ENCODE measurements at places on chromosomes 11 and 22.

- DNase-seq, result no peak
These were observed 25.5 kb upstream of the HORMAD2 start for GRCh38 chr22:30054764-30055069.

DNA sequence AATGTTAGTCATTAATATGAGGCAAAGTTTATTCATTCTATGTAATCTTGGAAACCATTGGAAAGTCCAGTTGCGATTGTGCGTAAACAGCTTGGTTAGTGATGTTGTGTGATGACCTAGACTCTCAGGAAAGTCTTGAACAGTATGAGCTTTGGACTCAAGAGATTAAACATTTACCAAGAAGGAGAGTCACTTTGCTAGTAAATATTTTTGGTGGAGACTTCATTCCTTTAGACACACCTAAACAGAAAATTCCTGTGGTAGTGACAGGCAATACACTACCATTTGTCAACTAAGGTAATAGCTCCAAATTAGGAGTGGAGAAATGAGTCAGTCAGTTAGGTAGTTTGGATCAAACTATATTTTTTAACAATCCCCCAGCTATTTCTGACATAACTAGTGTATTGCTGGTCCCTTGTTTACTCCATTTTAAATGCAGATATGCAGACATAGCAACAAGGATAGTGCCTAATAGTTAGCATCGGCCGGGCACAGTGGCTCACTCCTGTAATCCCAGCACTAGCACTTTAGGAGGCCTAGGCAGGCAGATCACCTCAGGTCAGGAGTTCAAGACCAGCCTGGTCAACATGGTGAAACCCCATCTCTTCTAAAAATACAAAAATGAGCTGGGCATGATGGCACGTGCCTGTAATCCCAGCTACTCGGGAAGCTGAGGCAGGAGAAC is 89.3 kb downstream of the ARHGAP42 start:
- DNase-seq, result peak; percentile 33

DNA sequence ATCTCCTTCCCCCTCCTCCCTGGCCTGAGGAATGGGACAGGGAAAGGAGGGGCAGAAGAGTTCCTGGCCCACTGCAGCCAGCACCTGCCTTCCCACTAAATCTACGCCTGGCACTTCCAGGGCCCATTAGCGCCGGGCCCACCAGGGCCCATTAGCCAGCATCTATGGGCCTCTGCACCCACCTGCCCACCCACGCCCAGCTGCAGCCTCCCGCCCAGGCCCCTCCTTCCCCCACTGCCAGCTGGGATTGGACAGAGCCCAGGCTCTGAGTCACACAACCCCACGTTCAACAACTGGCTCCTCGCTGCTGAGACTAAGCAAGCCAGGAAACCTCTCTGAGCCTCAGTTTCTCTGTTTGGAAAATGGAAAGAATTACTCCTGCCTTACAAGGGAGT is 48.7 kb downstream of the CYTH4 start:
- peak; percentile 22 for DNase-seq

DNA sequence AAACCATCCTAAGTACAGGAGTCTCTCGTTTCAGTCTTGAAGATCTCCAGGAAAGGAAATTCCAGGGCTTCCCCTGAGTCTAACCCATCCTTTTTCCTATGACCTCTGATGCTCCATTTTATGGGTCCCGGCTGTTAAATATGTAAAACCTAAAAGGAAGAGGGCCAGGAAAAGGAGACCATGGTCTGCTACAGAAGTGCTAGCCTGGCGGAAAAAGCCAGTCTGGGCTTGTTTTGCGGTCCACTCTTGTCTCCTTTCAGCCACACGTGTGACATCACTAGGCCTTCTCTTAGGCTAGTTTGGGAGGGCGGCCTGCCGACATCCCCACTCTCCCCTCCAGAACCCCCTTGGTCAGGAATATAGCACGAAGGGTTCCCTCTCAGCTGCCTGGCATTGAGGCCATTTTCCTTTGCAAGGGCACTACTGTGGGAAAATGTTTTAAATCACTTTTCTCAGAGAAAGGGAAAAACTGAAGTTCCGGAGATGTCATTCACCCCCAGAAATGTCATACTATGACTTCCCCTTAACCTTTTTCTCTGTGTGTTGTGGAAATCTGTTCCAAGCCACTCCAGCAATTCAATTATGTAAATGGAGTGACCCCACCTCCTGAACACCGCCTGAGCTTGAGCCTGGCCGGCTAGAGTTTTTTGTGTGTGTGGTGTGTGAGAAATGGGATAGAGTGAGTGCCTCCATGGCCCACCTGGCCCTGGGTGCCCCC is 86.9 kb downstream of the UBASH3B start:
- no peak for DNase-seq

GRCh38 chr11:44066732-44067141 is 667 bp downstream of the ACCS start:
- DNase-seq, result peak; percentile 92

GRCh38 chr11:102806296-102806695 is 8.3 kb upstream of the MMP1 start:
- no peak for DNase-seq

GRCh38 chr22:21587803-21588611 is 20.5 kb downstream of the UBE2L3 start:
- no peak for DNase-seq

DNA sequence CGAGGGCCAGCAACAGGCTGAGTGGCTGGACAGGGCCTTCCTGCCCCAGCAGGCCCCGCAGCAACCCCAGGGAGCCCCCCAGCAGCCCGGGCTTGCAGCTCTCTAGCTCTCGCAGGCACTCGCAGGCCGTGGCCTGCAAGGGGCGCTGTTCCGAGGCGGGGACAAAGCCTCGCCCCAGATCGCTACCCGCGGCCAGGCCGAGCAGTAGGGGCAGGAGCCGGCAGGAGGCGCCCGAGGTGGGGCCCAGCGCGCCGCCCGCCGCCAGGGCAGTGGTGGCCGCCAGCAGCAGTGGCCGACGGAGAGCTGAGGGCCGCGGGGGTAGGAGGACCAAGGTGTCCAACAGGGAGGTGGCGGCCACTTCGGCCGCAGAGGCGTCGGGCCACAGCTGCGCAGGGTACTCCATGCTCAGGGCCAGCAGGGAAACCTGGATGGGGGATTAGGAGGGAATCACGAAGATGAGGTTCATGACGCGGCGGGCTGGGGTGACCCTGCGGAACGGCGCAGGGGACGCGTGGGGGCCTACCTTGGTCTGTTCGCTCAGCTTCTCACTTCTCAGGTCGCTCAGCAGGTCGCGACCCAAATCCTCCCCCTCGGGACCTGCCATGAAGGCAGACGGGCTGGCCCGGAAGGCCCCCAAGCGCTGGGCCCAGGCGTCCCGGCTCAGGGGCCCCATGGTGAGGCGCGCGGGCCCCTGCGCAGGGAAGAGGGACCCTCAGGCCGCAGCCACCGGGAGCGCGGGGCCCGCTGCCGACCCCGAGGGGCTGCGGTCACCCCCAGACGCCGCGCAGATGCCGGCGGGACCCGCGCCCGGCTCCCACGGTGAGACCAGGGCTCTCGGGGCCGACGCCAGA is 632 bp downstream of the AP5B1 start:
- peak; percentile 86 for DNase-seq

DNA sequence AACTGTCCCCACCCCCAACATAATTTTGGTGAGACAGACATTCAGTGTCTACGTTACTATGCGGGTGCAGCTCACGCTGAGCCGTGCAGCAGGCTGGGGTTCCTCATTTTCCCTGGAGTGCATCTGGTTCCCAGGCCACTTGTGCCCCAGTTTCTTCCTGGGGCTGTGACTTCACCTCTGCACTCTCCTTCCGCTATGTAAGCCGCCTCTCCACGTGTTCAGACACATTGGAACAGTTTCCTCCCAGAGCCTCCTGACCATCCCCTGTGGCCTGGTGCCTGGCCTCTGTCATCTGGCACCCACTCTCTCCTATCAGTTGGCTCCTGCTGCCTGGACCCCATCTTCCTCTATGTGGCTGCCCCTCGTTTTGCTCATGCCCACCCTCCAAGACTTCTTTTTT is 46.2 kb upstream of the A4GALT start:
- no peak for DNase-seq

All from RKO (cell line).